OCI-M1 (cell line): ENCODE measurements at places on chromosomes 1 and 21.

GRCh38 chr21:35400233-35400939 lies 351.3 kb upstream of the RUNX1 start:
- peak; percentile 94 for DNase-seq

DNA sequence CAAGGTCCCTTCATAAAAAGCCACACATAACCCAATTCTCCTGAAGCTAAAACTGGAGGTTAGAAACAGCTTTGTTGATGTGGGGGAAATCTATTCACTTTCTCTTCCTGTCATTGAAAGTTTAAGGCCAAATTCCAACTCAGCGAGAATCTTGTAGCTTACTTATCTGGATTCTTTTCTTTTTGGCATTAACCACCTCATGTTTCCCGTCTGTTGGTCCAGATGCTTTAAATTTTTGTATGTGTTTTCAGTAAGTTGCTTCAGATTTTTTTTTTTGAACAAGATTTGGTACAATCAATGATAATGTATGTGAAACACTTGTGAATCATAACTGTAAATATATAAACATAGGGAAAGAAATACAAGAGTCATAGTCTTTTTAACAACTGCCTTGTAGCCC lies 33.7 kb upstream of the NEK7 start:
- DNase-seq: no peak

- no peak for DNase-seq
These were observed 179.7 kb upstream of the C1orf174 start for GRCh38 chr1:4079815-4080214.

- no peak for DNase-seq
These were observed 6.2 kb downstream of the PAX7 start for GRCh38 chr1:18636596-18637508.

DNA sequence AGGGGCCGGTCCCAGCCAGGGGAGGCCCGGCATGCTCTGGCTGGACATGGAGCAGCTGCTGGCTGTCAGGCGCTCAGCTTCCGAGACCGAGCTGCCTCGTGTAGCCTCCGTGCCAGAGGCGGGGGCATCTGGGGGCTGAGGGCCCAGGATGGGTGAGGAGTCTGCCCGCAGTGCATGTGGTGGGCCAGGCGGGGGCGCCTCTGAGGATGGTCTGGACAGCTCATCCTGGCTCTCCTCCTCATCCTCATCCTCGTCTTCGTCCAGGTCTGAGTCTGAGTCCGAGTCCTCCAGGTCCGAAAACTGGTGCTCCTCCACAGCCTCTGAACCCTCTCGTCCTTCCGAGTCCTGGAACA lies 28.9 kb upstream of the EDN2 start:
- no peak for DNase-seq

DNA sequence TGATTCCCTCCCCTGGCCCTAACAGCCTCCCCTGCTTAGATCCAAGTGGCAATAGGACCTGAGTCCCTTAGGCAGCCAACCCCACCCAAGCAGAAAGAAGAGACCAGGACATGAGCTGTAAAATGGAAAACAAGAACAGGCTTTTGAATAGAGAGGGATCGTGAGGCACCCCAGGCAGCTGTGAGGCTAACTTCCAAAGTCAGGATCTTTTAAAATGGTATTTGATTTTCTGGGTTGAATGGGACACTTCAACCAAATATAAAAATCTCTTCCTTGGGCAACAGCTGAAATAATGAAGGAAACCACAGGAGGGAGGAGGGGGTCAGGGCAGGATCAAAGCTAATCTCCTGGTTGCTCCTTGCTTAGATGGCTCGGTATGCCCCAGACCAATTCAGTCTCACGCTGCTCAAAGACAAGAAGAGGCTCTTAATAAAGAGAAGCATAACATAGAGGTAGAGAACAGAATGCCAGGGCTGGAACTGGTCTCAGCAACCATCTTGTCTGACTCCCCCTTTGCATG lies 28.6 kb upstream of the AVPR1B start:
- DNase-seq: no peak

GRCh38 chr1:193281894-193282293 lies 95.5 kb upstream of the B3GALT2 start:
- DNase-seq: no peak

DNA sequence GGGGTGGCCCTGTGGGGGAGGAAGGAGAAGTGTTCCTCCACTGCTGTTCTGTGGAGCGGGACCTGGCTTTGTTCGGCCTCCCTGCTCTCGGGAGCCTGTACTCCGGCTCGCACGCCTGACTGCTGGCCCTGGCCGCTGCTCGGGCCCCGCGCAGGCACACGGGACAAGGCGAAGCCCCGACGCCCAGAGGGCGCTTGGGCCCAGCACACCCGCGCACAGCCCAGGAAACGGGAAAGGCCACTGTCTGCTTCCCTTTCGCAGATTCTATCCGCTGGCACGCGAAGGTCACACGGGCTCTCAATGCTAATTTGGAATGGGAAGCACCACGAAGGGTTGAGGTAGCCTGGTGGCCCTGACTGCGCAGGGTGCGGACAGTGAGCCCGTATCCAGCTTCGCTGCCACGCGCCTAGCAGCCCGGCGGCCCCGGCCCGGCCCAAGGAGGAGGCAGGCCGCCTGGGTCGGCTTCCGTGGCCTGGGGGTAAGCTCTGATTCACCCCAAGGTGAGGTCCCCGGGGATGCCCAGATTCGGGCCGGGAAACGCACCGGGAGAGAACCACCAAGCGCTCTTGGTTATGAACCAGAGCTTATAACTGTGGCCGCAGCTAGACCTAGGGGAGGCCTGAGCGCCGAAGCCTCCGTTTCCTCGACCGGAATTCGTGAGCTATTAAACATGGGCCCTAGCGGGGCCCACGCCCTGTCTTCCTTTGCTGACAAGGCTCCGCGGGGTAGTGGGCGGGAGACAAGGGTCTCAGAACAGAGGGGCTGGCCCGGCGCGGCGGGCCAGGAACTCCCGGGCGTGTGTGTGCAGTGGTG lies 19.7 kb upstream of the TBX15 start:
- no peak for DNase-seq

DNA sequence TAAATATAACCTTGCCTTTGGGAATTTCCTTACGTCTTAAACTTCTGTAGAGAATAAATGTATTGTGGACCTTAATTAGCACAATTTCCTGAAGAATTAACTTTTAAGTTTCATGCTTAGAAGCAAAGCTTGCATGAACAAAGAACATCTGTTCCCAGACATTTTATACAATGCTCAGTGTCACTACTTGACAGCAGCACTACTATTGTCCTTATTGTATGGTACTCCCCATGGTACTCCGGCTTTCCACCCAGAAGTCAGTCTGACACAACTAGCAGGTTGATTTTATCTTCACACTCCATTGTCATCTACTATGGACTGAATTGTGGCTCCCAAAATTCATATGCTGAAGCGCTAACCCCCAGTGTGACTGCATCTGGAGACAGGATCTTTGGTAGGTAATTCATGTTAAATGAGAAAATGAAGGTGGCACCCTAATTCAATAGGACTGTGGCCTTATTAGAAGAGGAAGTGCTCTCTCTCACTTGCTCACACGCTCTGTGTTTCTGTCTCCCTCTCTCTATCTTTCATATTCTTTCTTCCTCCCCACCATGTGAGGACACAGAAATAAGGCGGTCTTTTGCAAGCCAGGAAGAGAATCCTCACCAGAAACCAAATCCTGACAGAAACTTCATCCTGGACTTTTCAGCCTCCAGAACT lies 10.7 kb upstream of the OR2B11 start:
- no peak for DNase-seq

DNA sequence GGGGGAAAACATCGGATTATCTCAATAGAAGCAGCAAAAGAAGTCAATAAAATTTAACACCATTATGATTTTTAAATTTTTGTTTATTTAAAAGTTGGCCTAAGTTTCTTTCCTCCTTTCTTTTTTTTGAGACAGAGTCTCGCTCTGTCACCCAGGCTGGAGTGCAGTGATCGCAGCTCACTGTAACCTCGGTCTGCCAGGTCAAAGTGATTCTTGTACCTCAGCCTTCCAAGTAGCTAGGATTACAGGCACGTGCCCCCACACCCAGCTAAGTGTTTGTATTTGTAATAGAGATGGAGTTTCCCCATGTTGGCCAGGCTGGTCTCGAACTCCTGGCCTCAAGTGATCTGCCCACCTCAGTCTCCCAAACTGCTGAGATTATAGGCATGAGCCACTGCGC lies 20.9 kb downstream of the SLC2A5 start:
- DNase-seq: no peak

DNA sequence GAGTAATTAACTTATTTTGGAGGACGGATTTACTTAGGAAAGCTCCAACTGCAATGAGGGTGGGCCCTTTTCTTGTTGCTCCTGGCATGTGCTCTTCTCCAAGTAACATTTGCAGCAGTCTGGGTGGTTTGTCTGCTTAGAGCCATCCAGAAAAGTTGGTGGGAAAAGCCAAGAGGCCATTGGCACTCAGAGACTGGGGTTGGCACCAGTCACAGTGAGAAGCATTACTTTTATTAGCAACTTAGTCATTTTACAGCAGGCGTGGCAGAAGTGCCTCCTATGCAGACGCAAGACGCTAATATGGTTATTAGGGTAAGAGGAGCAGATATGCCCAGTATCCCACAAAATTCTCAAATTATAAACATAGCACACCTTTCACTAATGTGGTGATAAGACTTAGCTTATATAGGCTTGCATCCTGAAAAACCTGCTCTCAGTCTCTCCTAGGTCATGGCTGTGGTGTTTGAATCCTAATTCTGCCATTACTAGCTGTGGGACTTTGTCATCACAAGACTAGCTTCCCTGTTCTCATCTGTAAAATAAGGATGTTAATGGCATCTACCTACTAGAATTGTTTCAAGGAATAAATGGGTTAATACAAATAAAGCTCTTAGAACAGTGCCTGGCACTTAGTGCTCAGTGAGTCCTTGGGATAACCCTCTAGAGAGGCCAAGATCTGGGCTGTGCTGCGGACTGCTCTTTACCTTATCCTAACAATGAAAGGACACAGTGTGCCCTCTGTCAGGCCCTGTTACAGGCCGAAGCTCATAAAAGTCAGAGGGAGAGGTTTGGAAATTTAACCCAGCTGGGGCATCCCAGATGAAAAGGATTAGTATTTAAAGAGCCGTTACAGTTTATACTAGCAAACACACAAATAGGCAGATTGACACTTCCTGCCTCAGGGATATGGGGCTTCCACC lies 154.6 kb downstream of the ROR1 start:
- DNase-seq: no peak

GRCh38 chr1:181391301-181391900 lies 91.9 kb upstream of the CACNA1E start:
- no peak for DNase-seq

DNA sequence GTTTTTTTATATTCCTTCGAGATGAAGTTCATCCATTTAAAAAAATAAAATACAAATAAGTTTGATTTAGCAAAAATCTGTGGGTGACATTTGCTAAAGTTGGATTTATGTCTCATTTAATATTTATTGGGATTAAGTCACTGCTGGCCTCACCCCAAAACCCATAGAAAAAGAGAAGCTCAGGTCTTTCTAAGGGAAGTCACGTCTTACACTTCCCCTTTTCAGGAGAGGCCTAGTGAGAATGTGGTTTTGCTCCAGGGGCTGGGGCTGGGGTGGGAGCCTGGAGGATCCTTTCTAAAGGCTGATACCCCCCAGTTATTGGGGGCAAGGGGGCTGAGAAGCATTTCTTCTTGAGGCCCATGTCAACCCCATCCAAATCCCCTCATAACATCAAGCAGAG lies 300.3 kb downstream of the DSCAM start:
- peak; percentile 23 for DNase-seq

- no peak for DNase-seq
These were observed 77.4 kb upstream of the CAMK1G start for GRCh38 chr1:209506101-209506500.

DNA sequence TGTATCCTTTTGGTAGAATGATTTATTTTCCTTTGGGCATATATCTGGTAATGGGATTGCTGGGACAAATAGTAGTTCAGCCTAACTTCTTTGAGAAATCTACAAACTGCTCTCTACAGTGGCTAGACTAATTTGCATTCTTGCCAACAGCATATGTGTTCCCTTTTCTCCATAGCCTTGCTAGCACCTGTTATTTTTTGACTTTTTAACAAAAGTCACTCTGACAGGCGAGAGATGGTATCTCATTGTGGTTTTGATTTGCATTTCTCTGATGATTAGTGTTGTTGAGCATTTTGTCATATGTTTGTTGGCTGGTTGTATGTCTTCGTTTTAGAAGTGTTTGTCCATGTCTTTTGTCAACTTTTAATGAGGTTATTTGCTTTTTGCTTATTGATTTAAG lies 99.8 kb downstream of the UCK2 start:
- DNase-seq: no peak

DNA sequence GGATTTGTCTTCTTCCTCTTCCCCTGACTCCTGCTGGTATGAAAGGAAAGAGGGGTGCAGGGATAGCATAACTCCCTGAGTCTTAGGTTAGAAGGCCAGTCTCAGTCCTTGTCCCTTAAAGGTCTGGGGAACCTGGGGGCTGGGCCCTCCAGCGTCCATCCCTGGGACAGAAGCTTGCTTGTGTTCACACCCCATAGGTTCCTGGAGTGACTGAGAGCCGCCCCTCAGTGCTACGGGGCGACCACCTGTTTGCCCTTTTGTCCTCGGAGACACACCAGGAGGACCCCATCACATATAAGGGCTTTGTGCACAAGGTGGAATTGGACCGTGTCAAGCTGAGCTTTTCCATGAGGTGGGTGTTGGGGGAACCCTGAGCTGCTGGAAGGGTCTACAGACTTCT lies 13.1 kb downstream of the RHOC start:
- no peak for DNase-seq

DNA sequence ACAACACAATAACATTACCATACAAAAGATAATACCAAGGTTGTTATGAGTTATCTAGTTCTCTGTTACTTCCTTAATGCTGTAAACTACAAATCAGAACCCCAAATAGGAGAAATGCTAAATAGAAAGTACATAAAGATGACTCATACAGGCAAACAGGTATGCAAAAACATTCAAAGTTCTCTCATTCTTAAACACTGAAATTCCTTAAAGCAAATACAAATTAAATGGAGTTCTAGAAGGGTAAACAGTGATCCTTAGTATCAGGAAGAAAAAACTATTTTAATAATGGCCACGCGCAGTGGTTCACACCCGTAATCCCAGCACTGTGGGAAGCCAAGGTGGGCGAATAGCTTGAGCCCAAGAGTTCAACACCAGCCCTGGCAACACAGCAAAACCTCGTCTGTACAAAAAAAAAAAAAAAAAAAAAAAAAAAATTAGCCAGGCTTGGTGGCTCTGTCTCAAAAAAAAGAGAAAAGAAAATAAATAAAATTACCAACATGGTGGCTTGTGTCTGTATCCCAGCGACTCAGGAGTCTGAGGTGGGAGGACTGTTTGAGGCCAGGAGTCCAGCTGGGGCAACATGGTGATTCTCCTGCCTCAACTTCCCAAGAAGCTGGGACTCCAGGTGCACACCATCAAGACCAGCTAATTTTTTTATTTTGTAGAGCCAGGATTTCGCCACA lies 17.5 kb downstream of the FBXO42 start:
- no peak for DNase-seq

- no peak for DNase-seq
These were observed 14.2 kb upstream of the NEGR1 start for GRCh38 chr1:72296501-72296900.

GRCh38 chr1:167792188-167792565 lies 70.4 kb downstream of the MPZL1 start:
- DNase-seq: no peak

GRCh38 chr1:7646164-7646563 lies 124.9 kb upstream of the VAMP3 start:
- no peak for DNase-seq

GRCh38 chr1:159978107-159978398 lies 24.0 kb upstream of the SLAMF9 start:
- DNase-seq: no peak

GRCh38 chr1:205907794-205908193 lies 35.5 kb downstream of the SLC26A9 start:
- DNase-seq: peak; percentile 46

- no peak for DNase-seq
These were observed 138.4 kb downstream of the NEK7 start for GRCh38 chr1:198295225-198295624.

GRCh38 chr1:227887697-227888403 lies 59.9 kb downstream of the WNT9A start:
- DNase-seq: no peak
